ENCODE measurements at places on chromosomes 1 and 21.

GRCh38 chr1:24973315-24973714 is 43.2 kb upstream of the RUNX3 start:
- DNase-seq, result no peak

GRCh38 chr1:9009438-9010370 is 16.5 kb downstream of the SLC2A7 start:
- DNase-seq, result peak; percentile 66

DNA sequence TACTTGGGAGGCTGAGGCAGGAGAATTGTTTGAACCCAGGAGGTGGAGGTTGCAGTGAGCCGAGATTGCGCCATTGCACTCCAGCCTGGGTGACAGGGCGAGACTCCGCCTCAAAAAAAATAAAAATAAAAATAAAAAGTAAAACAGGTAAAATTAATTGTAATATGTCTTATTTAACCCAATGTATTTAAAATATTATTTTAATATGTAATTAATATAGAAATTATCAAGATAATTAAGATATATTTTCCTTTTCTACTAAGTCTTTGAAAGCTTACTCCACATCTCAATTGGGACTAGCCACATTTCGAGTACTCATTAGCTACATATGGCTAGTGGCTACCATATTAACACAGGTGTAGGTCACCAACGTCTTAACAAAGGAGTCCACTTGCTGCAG is 61.6 kb upstream of the IPO9 start:
- no peak for DNase-seq

DNA sequence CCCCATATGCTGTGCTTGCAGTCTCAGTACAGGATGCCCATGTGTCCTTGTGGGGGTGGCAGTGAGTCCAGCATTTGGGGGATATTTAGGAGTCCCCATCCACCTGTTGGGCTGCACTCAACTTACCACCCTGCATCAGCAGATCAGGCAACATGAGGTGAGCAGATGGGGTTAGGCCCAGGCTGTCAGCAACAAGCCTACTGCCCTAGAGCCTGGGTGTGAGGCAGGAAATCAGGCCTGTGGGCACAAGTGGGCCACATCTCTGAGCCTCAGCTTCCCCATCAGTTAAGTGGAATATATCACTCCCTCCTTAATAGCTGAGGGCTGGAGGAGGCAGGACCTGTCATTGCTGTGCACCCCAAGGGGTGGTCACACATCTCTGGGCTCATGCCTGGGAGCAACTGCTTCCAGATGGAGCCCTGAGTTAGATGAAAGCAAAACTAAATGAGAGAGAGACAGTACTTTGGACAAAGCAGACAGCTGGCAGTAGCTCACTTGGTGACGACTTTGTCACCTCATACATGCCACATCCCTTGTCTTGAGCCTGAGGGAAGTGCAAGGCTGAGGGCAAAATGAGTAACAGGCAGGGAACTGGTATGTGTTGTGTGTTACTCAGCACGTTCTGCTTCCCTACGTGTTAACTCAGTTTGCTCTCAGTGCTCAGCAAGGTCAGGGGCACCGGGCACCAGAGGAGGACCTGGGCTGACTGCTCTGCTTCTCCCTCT is 48.4 kb downstream of the TRIM11 start:
- no peak for DNase-seq

GRCh38 chr1:94958081-94958480 is 31.2 kb upstream of the CNN3 start:
- DNase-seq, result no peak

DNA sequence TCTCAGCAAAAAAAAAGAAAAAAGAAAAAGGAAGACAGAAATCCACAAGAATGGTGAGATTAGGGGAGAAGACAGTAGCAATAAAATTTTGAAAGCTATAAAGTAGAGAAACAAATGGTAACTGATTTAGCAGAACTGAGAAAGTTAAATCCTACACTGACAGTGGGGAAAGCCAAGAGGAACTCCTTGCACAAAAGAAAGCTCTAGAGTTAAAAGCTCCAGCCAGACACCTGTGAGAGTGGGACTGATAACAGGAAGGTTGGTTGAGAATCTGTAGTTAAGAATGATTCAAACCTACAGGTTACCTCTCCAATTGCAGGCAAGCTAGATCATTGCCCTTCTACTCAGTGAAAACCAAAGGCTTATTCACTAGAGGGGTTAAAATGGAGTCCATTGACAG is 23.6 kb downstream of the FBXO28 start:
- no peak for DNase-seq

DNA sequence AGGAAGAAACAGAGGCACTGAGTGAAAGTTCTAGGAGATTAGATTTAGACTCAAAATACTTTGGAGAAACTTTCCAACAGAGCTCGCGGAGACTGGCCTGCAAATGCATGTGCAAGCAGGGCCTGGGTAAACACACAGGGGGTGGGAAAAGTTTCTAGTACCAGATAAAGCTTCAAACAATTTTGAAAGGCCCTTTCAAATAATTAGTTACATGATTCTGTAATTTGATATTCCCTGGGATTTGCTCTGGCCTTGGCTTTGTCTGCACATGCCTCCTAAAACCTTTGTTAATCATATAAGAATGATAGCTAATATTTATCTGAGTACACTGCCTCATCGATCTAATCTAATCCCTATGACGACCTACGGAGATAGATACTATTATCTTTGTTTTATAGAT is 31.3 kb downstream of the VTCN1 start:
- DNase-seq, result no peak

DNA sequence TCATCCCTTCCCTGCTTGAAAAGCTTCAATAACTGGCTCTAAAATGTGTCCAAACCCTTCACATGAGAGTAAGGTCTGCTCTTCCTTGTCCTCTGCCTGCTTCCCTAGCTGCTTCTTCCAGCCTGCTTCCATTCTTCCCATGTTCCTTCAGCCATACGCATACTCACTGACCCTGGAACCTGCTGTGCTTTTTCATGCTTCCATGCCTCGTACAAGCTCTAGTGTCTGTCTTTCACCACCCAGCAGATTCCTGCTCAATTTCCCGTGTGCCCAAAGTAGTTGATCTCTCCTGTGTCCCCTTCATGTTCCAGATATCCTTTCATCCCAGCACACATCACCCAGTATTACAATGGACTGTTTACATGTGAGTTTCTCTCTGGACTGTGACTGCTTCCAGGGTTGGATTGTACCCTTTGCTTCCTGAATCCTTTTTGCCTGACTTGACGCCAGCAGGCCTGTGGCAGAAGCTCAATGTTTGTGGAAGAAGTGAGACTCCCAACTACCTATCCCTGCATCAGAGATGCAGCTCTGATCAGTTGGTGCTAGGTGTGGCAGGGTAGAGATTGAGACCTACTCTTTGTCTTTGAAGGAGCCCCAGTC is 35.9 kb upstream of the RNF19B start:
- no peak for DNase-seq

- no peak for DNase-seq
Observed at GRCh38 chr1:91700332-91700731, 185.6 kb downstream of the TGFBR3 start.
